A549 (cell line): ENCODE measurements at places on chromosomes 5 and 9.

DNA sequence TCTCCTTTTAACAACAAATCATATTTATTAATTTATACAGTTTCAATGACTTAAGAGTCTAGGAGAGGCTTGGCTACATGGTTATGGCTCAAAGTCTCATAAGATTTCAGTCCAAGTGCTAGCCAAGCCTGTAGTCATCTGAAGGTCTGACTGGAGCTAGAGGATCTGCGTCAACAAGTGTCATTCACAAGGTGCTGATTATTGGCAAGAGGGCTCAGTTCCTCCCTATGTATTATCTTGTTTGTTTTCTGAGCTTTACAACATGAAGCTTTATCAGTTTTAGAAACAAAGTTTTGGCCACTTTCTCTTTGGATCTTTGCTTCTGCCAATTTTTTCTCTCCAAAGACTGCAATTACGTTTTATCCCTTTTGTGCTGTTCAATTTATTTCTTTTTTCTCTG lies 94.7 kb downstream of the RICTOR start:
- no peak for DNase-seq

DNA sequence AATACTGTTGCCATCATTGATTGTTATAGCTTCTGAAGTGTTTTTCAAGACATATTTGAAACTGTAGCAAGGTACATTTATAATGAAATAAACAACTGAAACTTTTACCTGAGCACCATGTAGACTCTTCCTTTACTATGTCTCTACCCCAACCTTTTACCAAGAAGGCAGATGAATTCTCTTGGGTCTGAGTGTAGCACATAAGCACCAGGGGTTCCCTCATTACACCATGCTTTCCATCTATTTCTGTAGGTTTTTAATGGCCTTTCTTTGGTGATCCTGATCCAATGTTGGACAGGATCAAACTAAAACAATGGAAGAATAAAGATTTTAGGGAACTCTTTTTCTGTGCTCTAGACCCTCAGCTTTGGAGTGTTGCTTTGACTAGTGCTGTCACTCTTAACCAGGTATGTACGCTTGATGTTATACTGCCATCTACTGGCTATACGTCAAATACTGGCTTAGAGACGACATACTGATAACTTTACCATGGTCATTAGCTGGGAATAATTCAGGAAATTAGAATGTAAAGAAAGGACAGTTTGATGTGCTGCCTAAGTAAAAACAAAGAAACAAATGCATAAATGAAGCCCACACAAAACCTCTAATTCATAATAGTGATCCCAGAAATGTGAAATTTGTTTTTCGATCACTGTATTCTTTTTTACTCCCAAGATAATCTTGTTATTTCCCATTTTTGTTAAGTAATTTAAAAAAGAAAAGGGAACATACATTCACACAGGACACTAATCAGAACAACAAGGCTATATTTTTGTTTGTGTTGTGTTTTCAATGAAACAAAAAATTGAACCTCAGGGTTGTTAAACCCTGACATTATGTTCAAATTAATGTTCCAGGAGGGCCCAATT lies 30.7 kb downstream of the IFNW1 start:
- peak; percentile 40 for DNase-seq

DNA sequence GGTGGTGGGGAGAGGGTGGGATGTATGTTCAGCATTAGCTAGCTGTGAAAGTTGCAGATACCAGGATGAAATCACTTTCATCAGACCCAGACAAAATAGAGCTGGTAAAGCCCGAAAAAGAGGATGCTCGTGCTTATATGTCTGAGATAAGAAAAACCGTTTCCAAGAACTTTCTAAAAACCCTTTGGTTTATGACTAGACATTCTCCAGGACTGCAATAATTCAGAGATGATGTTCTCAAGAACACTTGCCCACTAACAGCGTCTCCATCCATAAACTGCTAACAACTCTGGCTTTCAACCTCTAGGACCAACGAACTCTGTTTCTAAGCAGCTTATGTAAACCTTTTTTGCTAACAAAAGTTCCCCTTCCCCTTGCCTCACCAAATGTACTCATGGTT lies 8.4 kb upstream of the AMACR start:
- no peak for DNase-seq

DNA sequence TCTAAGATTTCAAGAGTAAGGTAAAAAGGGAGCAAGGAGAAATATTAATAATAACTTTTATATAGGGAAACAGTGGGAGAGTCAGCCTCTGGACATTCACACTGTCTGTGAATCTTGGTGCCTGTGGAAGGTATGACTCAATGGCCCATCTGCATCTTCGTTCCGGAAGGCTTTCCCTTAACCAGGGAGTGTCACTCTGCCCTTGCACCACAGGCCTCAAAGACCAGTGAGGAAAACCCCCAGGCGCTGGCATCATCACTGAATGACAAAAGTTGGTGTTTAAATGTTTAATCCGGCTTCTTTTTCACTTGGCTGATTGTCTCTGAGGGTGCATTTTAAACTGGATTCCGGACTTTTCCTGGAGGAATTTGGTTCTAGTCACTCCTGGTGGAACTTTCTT lies 522.4 kb upstream of the TLE4 start:
- DNase-seq = no peak
